Tibial nerve (tissue), 4 donors: ENCODE measurements at places on chromosomes 16 and 17. TPM values are rescaled to one million over a fixed set of nuclear protein-coding genes. Genes with fewer than 3 reads are reported as not detected.
A peak's percentile ranks its signal among the peaks of the same experiment; 100 is the strongest.

ABCC12 gene
- total RNA-seq: not detected

MEIOC gene
- total RNA-seq: not detected

DNA sequence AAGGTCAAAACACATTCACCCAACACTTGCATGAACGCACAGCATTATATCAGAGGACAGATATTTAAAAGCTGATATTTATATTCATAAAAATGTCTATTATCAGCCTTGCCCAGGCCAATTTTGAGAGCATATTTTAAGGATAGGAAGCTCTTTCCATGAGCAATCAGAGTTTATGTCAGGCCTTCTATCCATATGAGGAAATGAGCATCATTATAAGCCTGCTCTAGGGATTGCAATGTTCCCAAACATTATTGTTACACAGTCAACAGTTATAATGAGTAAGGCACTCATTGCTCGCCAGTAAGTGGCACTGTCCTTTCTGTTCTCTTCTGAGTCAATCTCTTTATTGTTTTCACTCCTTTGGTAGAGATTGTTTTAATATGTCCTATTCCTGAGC lies 37.7 kb upstream of the DYNLRB2 start:
- DNase-seq: no peak
- peak overlapping the region; percentile 44 for H3K27ac ChIP-seq
- no peaks in the 10 kb centered on the region for H3K4me1 ChIP-seq

DNA sequence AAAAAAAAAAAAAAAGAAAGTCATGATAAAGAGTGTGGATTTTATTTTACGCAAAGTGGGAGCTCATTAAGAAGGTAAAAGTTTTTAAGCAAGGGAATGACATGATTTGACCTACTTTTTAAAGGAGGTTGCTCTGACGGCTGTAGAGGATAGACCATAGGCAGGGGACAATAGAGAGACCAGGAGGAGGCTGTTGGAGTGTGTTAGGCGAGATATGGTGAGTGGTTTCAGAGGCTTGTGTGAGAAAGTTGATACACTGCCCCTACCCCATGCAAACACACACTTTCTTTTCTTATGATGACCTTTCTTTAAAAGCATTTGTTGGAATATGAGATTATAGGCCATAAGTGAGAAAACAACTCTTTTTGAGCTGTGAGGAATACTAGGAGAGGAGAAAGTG lies 82.0 kb downstream of the FTO start:
- no peak for DNase-seq
- no peak overlapping the region for H3K27ac ChIP-seq
- H3K4me3 ChIP-seq: no peak overlapping the region
- no peaks in the 10 kb centered on the region for H3K27me3 ChIP-seq
- peaks cover 4% of the 10 kb centered on the region for H3K4me1 ChIP-seq

CCL8 gene
- total RNA-seq: not detected

NME2 gene
- total RNA-seq: 552 TPM

DNA sequence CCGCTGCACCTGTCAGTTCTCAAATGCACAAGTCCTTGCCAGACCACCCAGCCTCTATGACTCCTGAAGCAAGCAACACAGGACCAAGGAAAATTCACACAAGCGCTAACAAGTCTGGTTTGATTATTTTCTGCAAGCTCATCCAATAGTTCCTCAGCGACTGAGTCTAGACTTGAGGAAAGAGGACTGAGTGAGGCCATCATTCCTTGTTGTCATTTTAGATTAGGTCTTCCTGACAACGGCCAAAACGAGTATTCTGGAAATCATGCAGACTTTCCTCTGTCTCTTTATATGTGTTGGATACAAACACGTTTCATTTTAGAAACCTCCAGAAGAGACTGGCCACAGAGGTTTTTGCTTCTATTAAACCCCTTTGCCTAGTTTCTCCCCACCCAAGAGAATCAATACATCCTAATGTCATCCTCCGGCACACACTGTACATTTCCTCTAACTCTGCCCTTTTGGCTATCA lies 561 bp downstream of the CCDC47 start:
- H3K4me3 ChIP-seq: peak overlapping the region; percentile 89
- DNase-seq: peak; percentile 20
- no peaks in the 10 kb centered on the region for H3K36me3 ChIP-seq
- peak overlapping the region; percentile 91 for H3K27ac ChIP-seq

GRCh38 chr16:14289692-14290340 lies 218.7 kb downstream of the MRTFB start:
- H3K4me3 ChIP-seq: no peak overlapping the region
- no peak overlapping the region for H3K27ac ChIP-seq
- DNase-seq: no peak
- no peaks in the 10 kb centered on the region for H3K36me3 ChIP-seq
- no peaks in the 10 kb centered on the region for H3K27me3 ChIP-seq

HOXB13 gene
- total RNA-seq: not detected

DNA sequence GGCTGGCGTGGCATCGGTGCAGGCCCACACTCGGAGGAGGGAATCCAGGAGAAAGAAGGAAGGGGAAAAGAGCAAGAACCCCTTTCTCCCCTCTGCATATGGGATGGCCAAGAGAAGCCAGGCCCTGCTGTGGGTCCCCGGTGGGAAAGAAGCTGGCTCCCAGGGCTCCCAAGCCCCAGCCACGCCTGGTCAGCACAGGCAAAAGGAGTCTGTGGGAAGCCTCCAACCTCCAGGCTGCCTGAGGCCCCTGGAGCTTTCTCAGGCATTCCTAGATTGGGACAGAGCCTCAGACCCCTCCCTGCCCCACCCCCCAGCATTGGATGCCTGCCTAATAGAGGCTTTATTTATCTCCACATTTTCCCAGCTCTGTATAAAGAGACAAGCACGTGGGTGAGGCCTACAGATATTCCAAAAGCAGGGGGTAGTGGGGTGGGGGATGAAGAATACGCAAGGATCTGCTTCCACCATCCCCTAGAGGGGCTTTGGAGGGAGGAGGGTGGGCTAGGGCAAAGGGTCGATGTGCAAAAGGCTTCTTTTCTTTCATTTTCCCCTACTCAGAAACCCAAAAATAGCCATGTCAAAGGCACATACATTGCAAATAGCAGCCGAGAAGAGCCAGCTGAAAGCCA lies 56.4 kb downstream of the MPRIP start:
- H3K4me3 ChIP-seq: no peak overlapping the region
- peak overlapping the region; percentile 81 for H3K27ac ChIP-seq
- H3K27me3 ChIP-seq: no peaks in the 10 kb centered on the region
- no peaks in the 10 kb centered on the region for H3K4me1 ChIP-seq

DNAI2 gene
- not detected for total RNA-seq

GRCh38 chr16:69217433-69217832 lies 30.5 kb downstream of the SNTB2 start:
- no peaks in the 10 kb centered on the region for H3K27me3 ChIP-seq
- H3K36me3 ChIP-seq: no peaks in the 10 kb centered on the region
- H3K4me1 ChIP-seq: no peaks in the 10 kb centered on the region

- peaks cover 13% of the 10 kb centered on the region for H3K27me3 ChIP-seq
- H3K4me1 ChIP-seq: no peaks in the 10 kb centered on the region
- no peak overlapping the region for H3K27ac ChIP-seq
Observed at GRCh38 chr17:7644775-7645174, 6.0 kb upstream of the ATP1B2 start.

SPN gene
- 1.3 TPM for total RNA-seq

GRCh38 chr17:27912964-27913363 lies 19.8 kb upstream of the LYRM9 start:
- no peak overlapping the region for H3K4me3 ChIP-seq
- H3K27me3 ChIP-seq: no peaks in the 10 kb centered on the region

GNG13 gene
- total RNA-seq: not detected

TOP3A gene
- total RNA-seq: 92.4 TPM

NPW gene
- not detected for total RNA-seq

GRCh38 chr17:55117164-55117563 lies 147.6 kb upstream of the HLF start:
- H3K4me1 ChIP-seq: no peaks in the 10 kb centered on the region
- DNase-seq: no peak
- H3K36me3 ChIP-seq: no peaks in the 10 kb centered on the region
- no peaks in the 10 kb centered on the region for H3K27me3 ChIP-seq
- H3K27ac ChIP-seq: no peak overlapping the region

- H3K4me3 ChIP-seq: no peak overlapping the region
- no peaks in the 10 kb centered on the region for H3K4me1 ChIP-seq
Observed at GRCh38 chr16:53309457-53309856, 124.8 kb upstream of the RBL2 start.

TNFRSF13B gene
- total RNA-seq: not detected

OMG gene
- not detected for total RNA-seq

LGALS9 gene
- 14.3 TPM for total RNA-seq

DNAH17 gene
- not detected for total RNA-seq
